ENCODE measurements at places on chromosomes 12 and 14.
A peak's percentile ranks its signal among the peaks of the same experiment; 100 is the strongest.

GRCh38 chr14:101815994-101816393 is 54.5 kb downstream of the PPP2R5C start:
- no peak for DNase-seq

GRCh38 chr12:273382-273781 is 10.7 kb upstream of the SLC6A13 start:
- DNase-seq: no peak

- no peak for DNase-seq
These were observed 279.2 kb downstream of the SYT1 start for GRCh38 chr12:79143803-79144202.

DNA sequence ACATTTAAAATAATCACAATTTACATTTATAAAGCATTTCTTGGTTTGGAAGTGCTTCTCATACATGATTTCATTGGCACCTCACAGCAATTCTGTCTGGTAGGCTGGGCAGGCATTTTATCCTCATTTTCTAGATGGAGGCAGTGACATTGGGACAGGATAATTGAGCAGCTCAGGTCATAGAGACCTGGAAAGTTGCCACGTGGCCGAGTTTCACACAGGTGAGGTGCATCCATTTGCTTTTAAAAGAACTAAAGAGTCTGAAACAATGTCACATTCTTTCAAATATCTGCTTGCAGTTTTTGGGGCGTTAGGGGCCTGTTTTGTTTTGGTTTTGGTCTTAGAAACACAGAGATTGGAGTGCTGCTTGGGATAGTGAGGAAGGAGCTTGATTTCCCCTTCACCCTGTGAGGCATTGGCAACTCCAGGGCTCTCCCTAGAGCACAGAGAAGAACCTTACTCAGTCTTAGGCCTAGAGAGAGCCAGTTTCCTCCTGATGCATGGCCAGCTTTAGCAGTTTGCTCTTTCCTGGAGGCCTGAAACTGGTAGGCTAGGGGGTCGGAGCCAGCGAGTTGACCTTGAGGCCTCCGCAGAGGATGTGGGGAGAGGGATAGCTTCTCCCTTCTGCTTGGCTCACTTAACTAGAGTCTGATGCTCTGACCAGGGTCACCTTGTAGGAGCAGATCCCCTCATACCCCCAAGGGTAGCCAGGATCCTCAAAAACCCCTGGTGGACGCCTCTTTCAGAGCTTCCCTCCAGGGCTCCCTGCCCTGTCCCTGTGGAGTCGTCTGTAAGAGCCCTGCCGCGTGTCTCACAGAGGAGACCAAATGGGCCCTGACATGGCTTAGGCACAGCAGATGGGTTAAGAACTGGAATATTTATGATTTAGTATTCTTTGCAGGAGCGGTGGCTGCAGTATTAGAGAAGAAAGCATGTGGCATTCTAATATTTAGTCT is 34.9 kb upstream of the JDP2 start:
- DNase-seq: no peak

GRCh38 chr12:102851246-102851645 is 65.8 kb downstream of the PAH start:
- no peak for DNase-seq

DNA sequence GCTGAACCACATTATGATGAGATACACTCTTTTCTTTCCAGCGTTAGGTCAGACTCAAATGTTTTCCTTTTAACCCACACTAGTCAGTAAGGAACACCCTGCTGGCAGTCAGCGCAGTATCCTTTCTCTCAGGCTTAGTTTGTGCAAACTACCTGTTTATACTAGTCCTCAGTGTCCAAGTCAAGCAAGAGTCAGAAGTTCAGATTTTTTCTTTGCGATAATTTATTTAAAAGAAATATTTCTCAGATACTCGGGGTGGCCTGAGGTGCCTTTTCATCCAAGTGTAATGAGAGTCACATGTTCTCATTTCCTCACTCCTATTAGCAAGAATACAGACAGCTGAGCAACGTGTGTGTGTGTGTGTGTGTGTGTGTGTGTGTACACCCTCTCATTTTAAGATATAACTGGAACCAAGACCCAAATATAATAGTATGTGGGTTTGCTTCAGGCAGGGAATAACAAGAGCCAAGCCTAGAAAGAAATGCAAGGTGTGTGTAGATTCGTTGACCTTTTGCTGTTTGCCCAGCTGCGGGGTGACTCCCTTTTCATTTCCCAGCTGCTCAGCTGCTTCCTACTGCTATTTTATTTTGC is 182.7 kb downstream of the KICS2 start:
- no peak for DNase-seq

- DNase-seq: no peak
These were observed at the start of gene GPR84 for GRCh38 chr12:54364413-54364812. TSS of gene GPR84 (minus strand) at chr12:54364486. CDS start at chr12:54363851, 635 bp downstream.

DNA sequence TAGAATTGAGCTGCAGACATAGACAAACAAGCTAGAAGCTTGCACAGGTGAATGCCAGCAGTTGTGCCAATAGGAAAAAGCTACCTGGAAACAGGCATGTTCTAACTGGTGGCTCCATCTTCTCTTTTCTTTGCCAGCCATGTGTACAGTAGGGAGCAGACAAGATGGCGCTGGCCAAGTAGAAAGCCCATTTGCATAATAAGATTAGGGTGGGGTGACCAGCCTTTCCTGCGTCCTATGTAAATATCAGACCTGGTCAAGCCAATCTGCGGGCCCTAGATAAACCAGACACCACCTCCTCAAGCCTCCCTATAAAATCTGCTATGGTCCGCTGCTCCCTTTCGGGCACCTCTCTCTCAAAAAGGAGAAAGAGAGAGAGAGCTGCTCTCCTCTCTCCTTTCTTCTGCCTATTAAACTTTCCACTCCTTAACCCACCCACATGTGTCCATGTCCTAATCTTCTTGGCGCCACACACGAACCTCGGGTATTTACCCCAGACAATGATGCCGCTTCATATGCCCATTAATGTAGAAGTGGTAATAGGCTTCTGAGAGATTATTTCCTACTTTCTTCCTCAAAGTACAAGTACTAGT is 201.0 kb downstream of the SLC25A21 start:
- no peak for DNase-seq

- no peak for DNase-seq
These were observed 55.1 kb downstream of the IFT81 start for GRCh38 chr12:110179291-110179690.

GRCh38 chr14:27536748-27537147 is 938.9 kb upstream of the NOVA1 start:
- DNase-seq: no peak

GRCh38 chr12:34391771-34392581 is 369.7 kb downstream of the ALG10 start:
- DNase-seq: no peak

GRCh38 chr12:87274594-87275245 is 754.5 kb downstream of the C12orf50 start:
- DNase-seq: no peak

DNA sequence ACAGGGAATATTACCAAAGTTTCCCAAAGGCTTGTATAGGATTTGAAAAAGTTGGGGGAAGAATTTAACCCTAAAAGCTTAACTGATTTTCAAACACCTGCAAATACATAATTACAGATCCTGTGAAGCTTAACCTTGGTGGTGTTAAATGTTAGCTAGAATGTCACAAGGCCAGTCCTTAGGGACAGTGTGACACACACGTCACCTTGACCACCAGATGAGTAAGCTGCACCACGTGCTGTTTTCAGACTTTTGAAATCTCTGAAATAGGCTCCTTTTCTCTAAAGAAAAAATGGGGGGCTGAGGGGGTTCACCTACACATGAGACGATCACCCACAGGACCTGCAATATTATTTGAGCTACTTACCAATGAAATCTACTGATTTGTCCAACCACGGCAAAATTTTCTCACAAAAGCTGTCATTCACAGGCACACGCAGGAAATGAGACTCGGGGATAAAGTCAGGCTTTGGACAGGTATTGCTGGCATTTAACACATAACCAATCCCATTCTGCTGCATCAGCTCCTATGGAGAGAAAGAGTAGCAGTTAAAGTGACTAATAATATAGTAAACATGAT is 75.9 kb downstream of the DUSP16 start:
- no peak for DNase-seq

DNA sequence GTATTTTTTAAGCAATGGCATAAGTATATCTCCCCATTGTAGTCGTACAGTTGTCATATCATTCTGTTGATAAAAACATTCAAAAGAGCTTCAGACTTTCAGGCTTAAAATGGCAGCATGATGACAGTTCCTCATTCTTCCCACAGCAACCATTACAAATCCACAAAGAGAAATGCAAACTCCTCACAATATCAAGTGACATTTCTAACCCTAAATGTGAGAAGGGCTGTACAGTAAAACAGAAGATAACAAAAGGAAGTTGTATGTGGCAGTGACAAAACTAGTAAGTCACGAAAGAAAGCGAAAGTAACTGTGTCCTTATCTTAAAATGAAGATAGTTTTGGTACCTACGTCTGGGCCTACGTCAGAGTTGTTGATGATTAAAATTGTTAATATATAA is 46.7 kb downstream of the GXYLT1 start:
- no peak for DNase-seq

- no peak for DNase-seq
These were observed 35.3 kb downstream of the MAP1LC3B2 start for GRCh38 chr12:116594325-116595038.

DNA sequence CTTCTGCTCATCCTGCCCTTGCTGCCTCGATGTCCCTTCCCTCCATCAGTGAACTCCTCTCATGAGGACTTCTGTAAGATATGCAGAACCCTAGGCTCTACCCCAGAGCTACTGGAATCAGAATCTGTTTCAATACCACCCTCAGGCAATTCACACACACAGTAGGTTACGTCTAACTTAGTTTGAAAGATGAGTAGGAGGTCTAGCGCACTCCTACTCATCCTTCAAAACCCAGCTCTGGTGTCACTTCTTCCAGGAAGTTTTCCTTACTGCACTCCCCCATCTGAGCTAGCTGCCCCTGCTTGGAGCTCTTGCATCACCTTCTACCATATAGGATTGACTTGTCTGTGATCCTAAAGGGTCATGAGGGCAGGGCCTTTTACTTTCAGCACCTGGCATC is 56.4 kb upstream of the DICER1 start:
- DNase-seq: no peak

DNA sequence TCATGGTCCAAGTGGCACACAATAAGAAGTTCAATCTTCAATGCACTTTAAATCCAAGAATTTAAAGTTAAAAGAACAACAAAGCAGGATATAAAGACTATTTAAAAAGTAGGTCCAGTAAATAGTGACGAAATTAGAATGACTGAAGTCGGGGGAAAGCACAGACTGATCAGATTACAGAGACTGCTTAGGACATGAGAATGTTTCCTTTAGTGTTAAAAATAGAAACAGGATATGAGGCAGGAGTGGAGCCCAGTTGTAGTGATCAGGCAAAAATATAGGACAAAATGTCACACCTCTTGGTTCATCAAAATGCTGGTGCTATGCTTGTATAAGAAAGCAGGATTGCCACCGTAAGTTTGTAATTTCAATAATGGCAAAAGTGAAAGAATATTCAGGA is 52.2 kb upstream of the CD163 start:
- DNase-seq: peak; percentile 26

DNA sequence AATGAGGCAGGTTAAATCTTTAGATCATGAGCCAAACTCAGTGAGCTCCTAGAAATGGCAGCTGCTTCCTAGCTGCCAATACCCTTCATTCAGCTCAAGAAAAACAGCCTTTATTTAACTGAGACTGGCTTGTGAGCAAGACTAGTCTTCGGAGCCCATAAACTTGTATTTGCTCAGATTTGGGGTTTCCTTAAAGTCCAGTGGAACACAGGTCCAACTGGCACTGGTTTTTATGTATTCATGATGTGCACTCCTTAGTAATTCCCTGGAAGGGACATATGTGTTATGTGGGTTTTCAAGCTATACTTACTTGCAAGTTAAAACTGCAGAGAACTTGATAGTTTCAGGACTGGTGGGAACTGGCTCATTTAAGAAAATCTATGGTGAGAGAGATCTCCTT is 380.1 kb upstream of the TMEM132C start:
- no peak for DNase-seq
